Activated CD8-positive, alpha-beta memory T cell treated with anti-CD3 and anti-CD28 coated beads for 48 hours (primary cell): ENCODE measurements at places on chromosomes 1 and 21.

DNA sequence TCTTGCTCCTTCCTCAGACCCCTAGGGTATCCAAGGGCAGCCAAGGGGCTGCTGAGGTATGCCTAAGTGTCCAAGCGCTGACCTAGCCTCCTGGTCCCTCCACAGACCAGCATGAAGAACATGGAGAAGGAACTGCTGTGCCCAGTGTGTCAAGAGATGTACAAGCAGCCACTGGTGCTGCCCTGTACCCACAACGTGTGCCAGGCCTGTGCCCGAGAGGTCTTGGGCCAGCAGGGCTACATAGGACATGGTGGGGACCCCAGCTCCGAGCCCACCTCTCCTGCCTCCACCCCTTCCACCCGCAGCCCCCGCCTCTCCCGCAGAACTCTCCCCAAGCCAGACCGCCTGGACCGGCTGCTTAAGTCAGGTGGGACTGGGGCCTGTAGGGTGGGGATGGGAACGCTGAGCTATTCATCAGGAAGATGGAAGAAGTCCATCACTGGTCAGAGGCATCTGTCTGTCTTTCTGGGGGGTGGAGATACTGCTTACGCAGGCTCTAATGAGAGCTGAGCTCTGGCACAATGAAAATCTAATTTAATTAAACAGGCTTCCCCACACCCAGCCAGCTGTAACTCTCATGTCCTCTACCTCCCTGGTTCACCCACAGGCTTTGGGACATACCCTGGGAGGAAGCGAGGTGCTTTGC, 1.8 kb downstream of the TRIM46 start:
- DNase-seq, result no peak

- no peak for DNase-seq
Measured at GRCh38 chr1:180510882-180511281, 8.5 kb upstream of the ACBD6 start.

- DNase-seq, result peak; percentile 11
Measured at GRCh38 chr1:24351918-24352627, 32.9 kb downstream of the GRHL3 start.

DNA sequence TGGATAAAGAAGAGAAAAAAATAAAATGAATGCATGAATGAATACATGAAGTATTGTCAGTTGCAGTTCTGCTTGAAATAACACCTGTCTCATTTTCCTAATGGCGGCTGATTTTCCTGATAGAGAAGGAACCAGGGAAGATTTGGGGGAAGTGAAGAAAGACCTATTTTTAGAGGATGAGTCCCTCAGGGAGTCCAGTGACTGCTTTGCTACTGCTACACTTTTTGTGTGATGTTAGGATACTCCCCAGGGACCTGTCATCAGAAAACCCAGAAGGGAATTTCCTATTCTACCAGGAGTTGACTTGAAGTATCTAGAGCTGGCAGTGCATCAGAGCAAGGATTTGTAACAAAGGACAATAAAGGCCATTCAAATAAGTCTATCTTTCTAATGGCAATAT, 114.8 kb downstream of the MAB21L3 start:
- no peak for DNase-seq

- no peak for DNase-seq
Measured at GRCh38 chr1:29500041-29500440, 263.7 kb downstream of the PTPRU start.

DNA sequence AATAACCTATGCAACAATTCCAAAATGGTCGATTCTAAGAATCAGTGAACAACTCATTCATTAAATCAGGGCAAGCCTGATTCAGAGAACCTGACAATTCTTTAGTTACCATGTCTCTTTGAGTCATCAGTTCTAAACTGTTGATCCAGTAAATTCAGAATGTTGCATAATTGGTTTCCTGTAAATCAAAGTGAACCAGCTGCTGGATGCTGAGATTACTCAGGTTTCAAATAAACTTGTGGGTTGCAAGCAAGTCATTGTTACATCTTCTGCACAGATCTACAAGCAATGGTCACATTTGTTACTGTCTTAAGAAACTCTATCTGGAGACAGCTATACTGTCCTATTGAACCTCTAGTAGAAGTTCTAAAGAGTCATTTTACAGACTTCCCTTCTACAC, 16.5 kb downstream of the PLA2G2D start:
- no peak for DNase-seq

GRCh38 chr1:145997718-145998023, 1.3 kb upstream of the TXNIP start:
- DNase-seq, result no peak

DNA sequence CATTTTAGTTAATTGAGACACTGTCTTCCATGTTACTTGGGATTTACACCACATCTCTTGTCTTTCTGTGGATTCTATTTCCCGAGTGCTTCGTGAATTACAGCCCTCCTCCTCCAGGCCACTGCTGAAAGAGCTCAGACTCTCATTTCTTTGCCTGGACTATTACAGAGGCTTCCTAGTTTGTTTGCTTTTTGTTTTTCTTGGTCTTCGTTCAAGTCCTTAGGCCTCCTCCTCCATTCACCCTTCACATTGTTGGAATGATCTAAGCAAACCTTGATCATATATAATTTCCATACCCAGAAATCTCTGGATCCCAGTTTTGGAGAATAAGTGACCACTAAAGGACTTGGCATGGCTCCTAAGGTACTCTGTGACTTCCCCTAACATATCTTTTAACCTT, 94.1 kb downstream of the CNIH3 start:
- no peak for DNase-seq

GRCh38 chr1:180365039-180365438, 135.0 kb downstream of the LHX4 start:
- no peak for DNase-seq

DNA sequence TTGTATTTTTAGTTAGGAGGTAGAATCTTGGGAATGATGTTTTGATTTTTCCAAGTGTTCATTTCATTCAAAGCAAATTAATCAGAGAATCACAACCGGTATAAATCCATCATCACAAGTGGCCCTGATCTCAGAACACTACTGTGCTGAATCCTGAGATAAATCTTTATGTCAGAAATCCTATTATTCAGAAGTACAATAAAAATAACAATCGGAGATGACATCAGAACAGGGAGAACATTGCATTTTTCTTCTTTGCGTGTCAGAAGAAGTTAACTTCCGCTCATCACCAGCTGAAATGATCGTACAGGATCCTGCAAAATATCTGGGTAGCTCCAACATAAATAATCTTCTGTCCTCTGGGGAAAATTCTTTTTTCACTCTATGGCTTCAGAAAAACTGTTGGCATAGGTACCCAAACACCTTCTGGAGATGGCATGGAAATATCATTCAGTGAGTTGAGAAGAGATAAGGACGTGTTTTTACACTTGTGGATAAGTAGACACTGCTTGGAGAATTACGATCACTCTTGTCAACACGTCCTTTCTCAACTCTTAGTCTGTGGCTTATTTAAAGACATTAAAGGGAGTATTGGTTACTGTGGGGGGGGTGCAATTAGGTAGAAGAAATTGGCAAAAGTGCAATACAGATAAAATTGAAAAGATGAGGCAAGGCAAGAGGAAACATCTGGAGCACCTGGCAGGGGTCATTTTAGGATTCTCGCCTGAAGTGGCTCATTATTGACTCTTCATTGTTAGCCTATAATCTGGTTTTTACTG, 46.9 kb upstream of the SMYD2 start:
- no peak for DNase-seq

- DNase-seq, result peak; percentile 6
Measured at GRCh38 chr21:14120091-14120734, 90.5 kb downstream of the LIPI start.

- no peak for DNase-seq
Measured at GRCh38 chr1:71128060-71128459, 47.2 kb upstream of the ZRANB2 start.

- DNase-seq, result no peak
Measured at GRCh38 chr1:84370831-84371394, 27.4 kb upstream of the DNASE2B start.

DNA sequence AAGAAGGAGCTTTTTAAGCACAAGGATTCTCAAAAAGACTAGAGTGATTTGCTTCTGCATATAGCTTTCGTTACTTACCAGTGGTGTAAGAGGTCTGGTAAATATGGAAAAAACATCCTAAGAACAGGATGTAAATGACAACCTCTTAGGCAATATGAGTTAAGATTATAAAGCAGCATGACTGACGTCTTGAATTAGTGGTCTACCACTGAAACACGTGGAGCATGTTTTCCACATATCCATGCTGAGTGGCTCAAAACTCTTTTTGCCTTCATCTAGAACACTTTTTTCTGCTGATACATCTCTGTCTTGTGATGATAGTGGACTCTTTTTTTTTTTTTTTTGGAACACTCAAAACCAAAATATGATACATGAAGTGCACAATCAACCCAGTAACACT, 44.6 kb downstream of the RCAN1 start:
- no peak for DNase-seq

- DNase-seq, result no peak
Measured at GRCh38 chr1:7885513-7886404, 32.9 kb upstream of the UTS2 start.

GRCh38 chr1:7615138-7615537, 156.0 kb upstream of the VAMP3 start:
- no peak for DNase-seq
